ENCODE measurements at places on chromosomes 7 and 10. TPM values are rescaled to one million over a fixed set of nuclear protein-coding genes. Genes with fewer than 3 reads are reported as not detected.
A peak's percentile ranks its signal among the peaks of the same experiment; 100 is the strongest.

DNA sequence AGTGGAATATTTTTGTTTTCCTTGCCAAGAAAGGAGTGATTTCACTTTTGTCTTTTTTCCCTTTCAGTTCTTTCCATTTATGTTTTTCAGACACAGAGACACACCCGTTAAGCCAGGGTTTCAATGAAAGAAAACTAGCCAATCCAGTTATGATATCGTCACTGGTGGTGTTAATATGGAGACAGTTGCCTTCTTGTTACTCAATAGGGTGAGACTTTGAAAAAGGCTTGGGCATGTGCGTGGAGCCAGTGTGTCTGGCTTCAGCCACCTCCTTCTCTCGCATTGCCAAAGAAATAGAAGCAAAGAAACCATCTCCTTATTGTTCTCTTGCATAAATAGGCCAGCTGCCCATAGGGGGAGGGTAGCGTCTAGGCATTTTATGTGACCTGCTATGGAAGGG, 84.1 kb upstream of the DLX6 start:
- no peak for DNase-seq

DNA sequence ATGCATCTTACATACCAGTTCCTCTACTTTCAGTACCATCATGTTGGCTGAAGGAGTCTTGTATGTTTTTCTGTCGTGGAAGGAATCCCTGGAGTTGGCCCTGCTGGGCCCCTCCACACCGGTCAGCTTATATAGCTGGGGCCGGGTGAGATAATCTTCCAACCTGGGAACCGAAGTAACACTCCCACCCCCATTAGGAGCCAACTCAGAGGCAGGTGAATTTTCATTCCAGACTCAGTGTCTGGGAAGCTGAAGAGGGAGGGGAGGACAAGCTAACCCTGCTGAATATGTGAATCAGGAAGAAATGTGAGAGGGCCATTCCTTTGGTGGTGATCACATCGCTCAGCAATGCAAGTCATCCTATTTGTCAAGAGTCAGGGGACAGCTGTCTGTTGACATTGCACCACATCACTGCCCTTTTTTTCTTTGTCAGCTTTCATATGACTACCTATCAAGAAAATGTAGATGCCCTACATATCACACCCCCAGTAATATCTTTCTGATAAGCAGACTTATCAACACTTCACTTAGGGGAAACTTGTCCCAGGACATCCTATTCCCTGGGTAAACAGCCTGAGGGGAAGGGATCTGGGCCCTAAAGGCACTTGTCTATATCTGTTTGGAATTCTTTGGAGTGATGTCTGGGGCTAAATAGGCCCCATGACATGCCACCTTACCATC, at the start of gene ANKRD1:
Gene ANKRD1, minus strand, starts transcription at position 102 of the 681 bp plus-strand sequence. Its CDS starts 60 bp downstream, at position 42.
- no peak for DNase-seq

DNA sequence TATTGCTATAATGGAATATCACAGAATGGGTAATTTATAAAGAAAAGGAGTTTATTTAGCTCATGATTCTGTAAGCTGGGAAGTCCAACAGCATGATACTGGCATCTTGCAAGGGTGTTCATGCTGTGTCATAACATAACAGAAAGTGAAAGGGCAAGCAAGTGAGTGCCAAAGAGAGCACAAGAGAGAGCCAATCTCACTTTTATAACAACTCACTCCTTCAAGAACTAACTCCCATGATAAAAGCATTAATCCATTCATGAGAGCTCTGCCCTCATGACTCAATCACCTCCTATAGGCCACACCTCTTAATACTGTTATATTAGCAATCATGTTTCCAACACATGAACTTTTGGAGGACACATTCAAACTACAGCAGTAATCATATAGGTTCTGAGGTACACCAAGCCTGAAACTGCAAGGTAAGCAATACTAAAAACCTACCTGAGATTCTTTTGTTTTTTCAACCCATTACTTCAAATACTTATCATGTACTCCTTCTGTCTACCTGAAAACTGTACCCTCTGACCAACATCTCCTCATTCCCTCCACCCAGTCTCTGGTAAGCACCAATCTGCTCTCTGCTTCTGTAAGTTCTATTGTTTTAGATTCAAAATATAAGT, 219.7 kb downstream of the MTERF1 start:
- DNase-seq: no peak

GRCh38 chr10:31321396-31321941, 2.5 kb downstream of the ZEB1 start:
- no peak for DNase-seq

PIK3CG gene
- 13.2 TPM for total RNA-seq

DNA sequence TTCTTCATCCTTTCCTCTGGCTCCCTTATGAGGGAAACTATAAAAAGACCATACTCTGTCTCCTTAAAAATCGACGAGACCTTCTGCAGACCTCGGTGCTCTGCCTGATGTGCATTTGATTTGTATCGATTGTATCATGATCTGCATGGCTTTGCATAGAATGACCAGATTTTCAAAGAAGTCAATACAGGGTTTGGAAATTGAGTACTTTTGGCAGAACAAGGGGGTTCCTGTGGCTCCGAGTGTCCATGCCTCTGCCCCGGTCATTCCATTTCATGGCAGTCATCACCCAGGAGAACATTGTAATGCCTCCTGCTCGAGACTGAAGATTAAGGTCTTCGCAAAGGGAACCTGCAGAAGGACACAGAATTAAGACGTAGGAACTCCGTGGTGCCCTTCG, 685 bp downstream of the CASP2 start:
- no peak for DNase-seq

DNA sequence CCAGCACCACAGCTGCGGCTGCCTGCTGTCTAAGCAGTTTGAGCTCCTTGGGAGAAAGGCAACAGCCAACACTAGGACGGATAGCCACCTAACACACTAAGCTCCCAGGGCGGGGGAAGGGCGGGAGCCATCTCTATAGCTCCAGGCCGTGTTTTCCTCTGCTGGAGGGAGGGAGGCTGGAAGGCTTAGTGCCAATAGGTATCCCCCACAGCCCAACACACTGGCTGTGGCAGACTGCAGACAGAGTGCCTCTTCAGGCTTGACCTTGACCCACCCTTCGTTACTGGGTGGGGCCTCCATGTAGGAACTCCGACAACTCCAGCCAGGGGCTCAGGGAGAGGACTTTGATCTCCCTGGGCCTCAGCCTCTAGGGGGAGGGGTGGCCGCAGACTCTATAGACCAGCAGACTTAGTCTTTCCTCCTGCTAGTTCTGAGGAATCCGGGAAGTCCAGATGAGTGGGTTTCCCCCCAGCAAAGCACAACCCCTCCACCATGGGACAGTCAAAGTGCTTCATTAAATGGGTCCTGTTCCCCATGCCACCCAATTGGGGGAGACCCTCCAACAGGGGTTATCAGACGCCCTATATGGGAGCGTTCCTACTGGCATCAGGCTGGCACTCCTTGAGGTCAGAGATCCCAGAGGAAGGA, 314.4 kb upstream of the MKI67 start:
- DNase-seq: no peak

DNA sequence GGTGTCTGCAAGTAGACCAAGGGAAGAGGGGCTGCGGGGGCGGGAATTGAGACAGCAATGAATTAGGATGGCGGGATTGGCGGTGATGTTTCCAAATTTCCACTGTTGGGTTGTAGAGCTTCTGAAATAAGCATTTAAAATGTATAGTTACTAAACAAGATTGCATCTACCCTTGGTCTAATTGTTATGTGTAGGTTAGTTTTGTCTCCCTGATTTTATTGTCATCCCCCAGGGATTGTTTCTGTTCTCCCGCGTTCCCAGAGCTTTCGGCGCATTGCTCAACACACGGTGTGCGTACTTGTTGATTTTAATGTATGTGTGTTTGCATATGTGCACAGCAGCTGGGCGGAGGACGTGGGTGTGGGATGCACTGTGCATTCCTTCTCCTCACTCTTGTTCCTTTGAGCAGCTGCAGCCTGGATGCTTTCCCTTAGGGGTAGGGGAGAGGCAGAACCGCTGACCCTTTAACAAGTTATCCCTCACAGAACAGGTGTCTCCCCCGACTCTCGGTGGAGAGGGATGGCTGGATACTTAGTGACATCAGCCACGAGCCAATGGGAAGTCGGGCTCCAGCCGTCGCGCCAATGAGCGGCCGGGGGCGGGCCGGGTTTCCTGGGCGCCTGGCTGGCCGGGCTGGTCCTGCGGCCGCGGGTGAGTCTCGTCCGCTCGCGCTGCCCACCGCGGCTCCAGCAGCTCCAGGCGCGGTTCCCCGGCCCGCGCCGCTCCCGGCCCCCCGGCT, at the start of gene TSPAN33:
Gene TSPAN33, plus strand, starts transcription at position 613 of the 739 bp plus-strand sequence. CDS start 274 bp downstream, outside the sequence.
- peak; percentile 94 for DNase-seq

SLC16A9 gene
- total RNA-seq: 2.0 TPM

CALML3 gene
- not detected for total RNA-seq

DNA sequence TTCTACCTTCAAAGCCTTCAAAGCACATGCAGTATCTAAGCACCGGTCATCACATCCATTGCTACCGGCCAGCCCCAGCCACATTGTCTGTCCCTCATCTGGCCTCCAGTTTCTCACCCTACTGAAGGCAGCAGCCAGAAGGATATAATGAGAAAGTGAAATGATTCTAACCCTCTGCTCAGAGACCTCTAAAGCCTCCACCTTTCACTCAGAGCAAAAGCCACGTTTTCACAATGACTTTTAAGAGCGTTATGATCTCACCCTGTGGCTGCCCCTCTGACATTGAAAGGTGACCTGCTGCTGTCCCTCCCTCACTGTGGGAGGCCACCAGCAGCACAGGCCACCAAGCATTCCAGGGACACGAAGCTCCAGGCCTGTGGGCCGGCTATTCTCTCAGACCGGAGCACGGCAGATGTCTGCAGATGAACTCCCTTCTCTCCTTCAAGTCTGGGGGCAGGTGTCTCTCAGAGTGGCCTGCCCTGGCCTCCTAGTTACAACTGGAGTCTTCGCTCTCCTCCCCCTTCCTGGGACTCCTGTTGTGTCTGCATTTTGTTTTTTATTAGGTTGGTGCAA, 94.9 kb upstream of the EEPD1 start:
- no peak for DNase-seq

GRCh38 chr10:106959521-106959920, 205.0 kb downstream of the SORCS1 start:
- DNase-seq: no peak

DNA sequence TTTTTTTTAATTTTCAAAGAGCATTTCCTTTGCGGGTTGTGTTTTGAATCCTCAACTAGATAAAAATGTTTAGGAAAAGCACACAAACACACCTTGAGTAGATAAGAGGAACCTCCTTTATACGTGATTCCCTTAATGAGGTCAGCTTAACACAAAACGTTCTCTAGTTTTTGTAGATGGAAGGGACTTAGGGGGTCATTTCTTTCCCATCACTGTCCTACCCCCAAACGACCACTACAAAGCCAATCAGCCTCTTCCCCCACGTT, 1.2 kb downstream of the SUV39H2 start:
- no peak for DNase-seq

DNA sequence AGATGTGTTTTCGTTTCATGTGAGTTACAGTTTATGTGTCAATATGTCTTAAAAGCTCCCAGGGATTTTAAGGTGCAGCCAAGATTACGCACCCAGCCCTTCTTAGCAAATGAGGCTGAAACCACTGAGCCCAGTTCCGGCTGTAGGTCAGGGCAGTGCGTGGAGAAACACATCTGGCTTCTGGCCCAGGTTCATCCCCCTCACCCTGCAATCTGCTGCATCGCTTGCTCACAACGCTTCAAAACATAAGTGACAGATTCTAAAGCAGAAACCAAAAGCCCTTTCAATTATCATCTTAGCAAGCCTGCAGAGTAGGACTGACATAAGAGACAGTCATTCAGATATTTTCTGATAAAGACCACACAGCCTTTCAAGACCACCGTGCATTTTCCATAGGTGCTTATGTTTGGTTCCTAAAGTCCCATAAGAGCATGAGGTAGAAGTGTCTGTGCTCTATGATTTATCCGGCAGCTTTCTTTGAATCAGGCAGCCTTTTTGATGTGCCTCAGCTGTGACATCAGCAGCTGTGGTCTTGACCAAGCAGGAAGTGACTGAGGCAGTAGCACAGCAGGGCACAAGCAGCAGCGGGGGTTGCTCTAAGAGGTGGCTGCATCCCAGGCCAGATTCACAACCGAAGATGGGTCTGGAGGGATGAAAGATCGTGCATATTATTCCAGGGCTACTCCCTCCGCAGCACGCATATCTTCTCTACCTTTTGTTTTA, 72.1 kb upstream of the LYZL2 start:
- no peak for DNase-seq

DNA sequence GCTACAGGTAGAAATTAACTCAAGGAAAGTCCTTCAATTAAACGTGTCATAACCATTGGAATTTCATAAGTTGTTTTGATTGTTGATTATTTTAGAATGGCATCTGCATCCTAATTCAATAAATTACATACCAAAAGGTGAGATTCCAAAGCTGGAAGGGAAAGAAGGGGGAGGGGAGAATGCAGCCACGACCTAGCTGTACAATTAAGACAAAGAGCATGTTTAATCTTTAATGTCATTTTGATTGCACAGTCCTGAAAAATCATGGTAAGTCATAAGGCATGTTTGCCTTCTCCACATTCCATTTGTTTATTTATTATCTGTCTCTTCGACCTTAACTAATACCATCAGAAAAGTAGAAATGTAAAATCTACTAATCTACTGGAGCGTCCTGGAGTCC, 358.1 kb downstream of the FRMD4A start:
- no peak for DNase-seq

OAT gene
- total RNA-seq: 72.1 TPM

BMPER gene
- total RNA-seq: 7.4 TPM

ADIRF gene
- 47.9 TPM for total RNA-seq

DNA sequence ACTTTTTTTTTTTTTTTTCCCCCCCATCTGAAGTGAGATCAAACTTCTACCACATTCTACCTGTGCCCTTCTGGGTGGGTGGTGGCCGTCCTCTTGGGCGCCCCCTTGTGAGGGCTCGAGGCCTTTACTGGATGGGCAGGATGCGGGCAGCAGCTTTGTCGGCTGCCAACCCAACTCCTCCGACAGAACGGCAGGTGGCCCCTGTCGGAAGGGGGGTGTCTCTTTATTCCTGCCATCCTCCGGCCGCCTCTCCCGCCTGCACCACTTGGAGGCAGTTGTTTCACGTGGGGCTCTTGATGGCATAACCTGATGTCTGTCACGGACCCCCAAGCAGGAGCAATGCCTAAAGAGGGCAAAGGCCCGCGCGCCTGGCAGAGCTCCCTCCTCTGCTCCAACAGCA, 31.0 kb downstream of the AMZ1 start:
- DNase-seq: peak; percentile 77

DNA sequence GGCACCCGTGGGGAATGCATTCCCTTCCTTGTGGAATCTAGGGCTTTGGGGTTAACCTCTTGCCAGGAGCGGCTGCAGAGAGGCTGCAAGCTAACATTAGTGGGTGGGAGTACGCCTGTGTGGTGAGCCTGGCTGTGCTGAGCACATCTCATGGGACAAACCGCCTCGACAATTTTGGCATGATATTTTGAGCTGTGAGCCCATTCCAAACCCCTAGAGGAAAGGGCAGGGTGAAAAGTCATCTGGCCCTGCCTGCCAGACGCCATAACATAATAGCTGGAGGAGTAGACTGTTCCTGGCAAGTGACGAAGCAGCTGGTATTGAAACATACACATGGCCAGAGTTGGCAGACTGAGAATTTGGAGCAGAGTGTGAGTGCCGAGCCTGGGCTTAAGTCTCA, 110.0 kb downstream of the TACC2 start:
- no peak for DNase-seq

- DNase-seq: no peak
Observed at GRCh38 chr7:38410056-38410455, 136.6 kb upstream of the TARP start.
